ENCODE measurements at places on chromosomes 1 and 21. TPM values are rescaled to one million over a fixed set of nuclear protein-coding genes. Genes with fewer than 3 reads are reported as not detected.

DNA sequence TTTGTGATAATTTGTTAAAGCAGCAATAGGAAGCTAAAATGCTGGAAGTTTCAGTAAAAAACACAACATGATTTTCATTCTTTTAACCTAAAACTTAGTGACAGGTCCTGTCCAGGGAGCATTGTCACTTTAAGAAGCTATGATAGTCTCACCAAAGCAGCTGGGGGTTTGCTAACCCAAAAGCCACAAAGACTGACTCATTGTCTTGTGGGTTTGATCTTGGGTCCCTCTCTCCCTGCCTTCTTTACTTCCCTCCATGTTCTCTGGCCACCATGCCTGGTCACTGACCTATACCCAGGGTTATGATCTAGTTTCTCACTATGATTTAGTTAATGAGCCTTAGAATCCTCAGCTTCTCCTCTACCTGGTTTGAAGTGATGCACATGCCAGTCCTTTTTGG, 213.5 kb upstream of the PTGFR start:
- no peak for DNase-seq

DNA sequence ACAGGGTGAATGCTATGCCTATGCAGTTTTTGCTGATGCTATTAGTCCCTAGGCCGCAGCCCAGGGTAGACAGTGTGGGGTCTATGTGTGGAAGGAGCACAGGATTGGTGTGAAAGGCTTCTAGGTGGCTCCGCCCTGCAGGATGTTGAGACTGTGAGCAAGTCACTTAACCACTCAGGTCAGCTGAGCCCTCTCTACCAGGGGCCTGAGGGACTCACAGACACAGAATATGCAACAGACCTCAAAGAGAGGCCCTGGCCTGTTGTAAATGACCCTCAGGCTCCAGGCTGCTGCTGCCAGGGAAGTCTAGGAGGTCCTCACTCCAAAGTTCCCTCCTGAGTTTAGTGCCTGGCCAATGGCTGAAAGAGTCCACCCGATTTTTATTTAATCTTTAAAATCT, 11.0 kb downstream of the NHLH2 start:
- DNase-seq, result no peak

- no peak for DNase-seq
These were observed 5.0 kb downstream of the PHC2 start for GRCh38 chr1:33425900-33426299.

DNA sequence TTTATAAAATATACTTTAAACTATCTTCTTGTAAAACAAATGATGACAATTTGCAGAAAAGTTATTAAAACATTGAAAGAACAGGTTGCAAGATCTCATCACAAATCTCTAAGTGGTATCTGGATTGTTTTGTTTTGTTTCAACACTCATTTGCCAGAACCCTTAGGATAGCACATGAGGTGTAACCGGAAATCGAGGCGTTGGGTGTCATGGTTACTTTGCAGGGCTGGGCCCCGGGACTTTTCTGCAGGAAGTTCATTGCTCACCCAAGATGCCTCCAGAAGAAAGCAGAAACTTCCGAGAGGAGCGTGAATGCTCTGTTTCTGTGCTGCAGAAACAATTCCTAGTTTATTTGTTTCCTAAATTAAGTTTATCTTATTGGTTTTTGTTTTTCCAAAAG, 2.5 kb downstream of the DISC1 start:
- no peak for DNase-seq

GRCh38 chr21:38054334-38054733, 138.1 kb upstream of the KCNJ6 start:
- no peak for DNase-seq

- DNase-seq, result no peak
These were observed 75.1 kb upstream of the GNG12 start for GRCh38 chr1:67908250-67908936.

DNA sequence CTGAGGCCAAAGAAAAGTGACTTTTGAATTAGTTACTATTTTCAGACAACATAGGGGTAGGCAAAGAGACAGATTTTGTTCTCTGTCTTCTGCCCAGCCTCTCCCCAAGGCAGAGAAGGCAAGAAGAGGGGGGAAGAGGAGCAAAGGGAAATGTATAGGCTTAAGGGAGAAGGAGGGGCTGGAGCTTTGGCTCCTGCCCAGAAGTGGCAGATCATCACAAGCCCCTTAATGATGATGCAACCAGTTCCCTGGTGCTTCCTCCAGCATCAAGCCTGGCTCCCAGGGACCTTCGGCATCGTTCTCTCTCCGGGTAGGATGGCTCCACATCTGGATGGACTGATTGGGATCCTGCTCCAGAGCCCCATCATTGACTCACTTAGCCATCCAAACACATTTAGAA, 112.8 kb downstream of the KCND3 start:
- no peak for DNase-seq

GRCh38 chr1:248000169-248000568, 13.3 kb upstream of the OR2L5 start:
- no peak for DNase-seq

DNA sequence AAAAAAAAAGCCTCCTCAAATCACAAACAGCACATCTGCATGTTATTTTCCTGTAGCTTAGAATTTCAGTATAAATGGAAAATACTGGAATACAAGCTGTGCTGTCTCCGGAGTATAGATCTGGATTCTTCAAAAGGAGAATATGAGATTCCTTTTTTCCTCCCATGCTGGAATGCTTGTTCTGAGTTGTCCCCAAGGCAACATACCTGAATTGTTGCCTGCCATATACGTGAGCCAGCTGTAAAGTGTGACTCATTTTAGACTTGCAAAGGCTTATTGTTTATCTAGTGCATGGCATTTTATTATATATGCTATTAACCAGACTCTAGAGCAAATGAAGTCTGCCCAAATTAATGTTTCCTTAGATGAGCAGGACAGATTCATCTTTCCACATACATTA, 95.0 kb upstream of the C1orf105 start:
- DNase-seq, result no peak

DNA sequence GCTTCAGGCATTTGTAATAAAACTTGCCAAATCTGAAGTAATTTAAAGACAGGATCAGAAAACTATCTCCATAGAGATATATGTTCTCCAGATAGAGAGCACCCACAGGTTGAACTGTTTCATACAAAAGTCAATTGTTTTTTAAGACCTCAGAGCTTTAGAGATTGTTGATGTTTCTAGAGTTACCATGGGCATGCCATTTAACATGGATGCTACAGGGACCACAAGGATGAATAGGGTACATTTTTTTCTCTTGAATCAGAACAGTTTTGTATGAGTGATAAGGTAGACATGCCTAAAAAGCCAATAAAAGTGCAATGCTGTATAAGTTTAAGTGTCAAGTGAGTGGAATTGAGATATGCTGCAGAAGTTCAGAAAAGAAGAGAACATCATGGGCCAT, 511.0 kb upstream of the CAMK1G start:
- DNase-seq, result no peak

DNA sequence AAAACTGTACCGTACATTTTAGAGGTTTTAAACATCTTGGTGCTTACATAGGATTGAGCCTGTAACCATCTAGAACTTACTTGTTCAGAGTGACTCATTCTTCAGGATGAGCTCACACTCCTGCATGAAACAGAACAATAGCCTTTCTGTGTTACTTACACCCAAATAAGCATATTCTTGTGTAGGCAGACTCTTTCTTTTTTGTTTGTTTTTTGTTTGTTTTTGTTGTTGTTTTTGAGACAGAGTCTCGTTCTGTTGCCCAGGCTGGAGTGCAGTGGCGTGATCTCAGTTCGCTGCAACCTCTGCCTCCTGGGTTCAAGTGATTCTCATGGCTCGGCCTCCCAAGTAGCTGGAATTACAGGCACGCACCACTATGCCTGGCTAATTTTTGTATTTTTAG, 3.8 kb upstream of the CA6 start:
- no peak for DNase-seq

DNA sequence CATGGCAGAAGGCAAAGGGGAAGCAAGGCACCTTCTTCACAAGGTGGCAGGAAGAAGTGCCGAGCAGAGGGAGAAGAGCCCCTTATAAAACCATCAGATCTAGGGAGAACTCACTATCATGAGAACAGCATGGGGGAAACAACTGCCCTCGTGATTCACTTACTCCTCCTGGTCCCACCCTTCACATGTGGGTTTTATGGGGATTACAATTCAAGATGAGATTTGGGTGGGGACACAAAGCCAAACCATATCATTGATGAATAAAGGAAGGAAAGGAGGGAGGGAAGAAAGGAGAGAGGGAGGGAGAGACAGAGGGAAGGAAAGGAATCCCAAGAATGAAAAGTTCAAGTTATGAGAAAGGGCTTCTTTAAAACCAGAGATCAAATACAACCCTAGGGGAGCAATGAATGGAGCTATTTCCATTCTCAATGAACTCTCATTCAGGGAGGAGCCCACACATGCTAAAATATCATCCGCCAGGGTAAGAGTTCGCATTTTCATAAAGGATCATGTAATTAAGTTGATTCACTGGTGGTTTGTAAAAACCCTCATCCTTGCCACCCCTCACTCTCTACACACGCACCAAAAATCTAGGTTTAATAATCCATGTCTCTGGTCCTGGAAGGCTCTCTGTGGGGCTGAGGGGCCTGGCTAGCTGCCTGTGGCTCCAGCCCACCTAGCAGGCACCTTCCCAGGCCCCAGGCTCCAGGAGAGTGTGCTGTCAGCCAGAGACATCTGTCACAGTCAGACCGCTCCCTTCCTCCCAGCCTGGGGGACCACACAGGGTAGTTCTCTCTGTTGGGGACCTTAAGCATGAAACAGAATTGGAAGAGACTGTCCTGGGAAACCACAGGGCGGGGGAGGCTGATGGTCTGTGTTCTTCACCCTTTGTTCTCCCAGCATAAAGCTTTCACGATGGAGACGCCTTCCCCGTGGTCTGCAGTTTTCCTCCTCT, 94.0 kb downstream of the CCDC185 start:
- DNase-seq, result no peak

DNA sequence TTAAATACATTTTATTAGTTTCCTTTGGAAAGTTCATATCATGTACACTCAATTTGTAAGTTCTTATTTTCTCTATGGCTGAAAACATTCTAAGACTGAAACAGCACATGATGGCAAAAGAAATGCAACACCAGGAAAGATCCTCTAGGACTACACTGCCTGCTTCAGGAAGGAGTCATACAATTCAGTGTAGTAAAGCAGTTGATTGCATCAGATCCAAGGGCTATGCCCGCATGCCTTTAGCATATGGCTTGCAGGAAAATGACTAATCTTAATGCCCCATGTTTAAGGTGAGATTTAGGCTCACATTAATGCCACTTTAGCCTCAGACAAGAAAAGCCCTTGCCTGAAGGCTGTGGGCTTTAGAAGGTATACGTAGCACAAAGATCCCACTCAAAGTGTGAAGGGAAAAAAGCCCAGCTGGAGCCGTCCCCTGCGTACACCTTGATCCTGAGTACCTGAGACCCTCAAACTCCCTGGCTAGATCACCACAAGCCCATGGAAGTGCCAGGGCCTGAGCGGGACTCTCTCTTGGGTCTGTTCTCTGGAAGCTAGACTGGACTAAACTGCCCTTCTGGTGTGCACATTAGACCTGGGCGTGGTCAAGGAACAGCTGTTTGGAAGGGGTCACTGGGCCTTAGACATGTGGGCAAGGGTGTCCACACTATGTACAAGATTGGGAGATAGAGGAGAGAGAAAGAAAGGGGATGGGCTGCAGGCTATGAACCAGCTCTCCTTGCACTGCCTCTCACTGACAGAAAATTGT, 52.9 kb downstream of the ESRRG start:
- no peak for DNase-seq

- DNase-seq, result no peak
These were observed 66.1 kb upstream of the ATP1A1 start for GRCh38 chr1:116306840-116307442.

Gene GCSAML
- 0.36 TPM for total RNA-seq

Gene FHAD1
- 2.4 TPM for total RNA-seq

Gene BNIPL
- total RNA-seq, result 0.54 TPM

Gene NUF2
- total RNA-seq, result 14.3 TPM

Gene BCL10
- total RNA-seq, result 23.9 TPM

Gene LTN1
- 46.5 TPM for total RNA-seq

Gene ERRFI1
- 22.0 TPM for total RNA-seq

Gene LCE1A
- not detected for total RNA-seq

Gene GBP5
- not detected for total RNA-seq

Gene RAB42
- 3.0 TPM for total RNA-seq

Gene TRPM2
- 4.0 TPM for total RNA-seq

All from cerebellum (tissue), 4 donors.